Central memory CD8-positive, alpha-beta T cell (primary cell): ENCODE measurements at places on chromosomes 2 and 18.

GRCh38 chr2:36456227-36457175 lies 100.9 kb downstream of the CRIM1 start:
- H3K27ac ChIP-seq: no peak overlapping the region
- DNase-seq: no peak
- H3K27me3 ChIP-seq: no peaks in the 10 kb centered on the region
- H3K4me3 ChIP-seq: no peak overlapping the region

DNA sequence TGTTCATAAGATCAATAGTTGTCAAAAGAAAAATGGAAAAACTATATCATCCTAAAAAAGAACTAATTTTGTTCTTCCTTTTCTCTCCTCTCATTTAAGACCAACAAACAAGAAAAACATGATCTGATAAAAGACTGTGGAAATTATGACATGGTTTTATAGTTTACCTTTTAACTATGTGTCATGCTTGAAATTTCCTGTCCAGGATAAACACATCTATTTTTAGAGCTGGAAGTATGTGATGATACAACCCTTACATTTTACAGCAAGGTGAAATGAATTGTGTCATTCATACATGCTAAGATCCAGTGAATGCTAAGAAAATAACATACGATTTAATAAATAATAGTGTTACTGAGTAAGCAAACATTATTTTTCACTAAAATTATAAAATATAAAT lies 89.9 kb downstream of the GULP1 start:
- H3K4me1 ChIP-seq: no peaks in the 10 kb centered on the region
- no peak for DNase-seq
- no peaks in the 10 kb centered on the region for H3K36me3 ChIP-seq
- no peak overlapping the region for H3K4me3 ChIP-seq
- H3K27ac ChIP-seq: no peak overlapping the region
- H3K27me3 ChIP-seq: no peaks in the 10 kb centered on the region

DNA sequence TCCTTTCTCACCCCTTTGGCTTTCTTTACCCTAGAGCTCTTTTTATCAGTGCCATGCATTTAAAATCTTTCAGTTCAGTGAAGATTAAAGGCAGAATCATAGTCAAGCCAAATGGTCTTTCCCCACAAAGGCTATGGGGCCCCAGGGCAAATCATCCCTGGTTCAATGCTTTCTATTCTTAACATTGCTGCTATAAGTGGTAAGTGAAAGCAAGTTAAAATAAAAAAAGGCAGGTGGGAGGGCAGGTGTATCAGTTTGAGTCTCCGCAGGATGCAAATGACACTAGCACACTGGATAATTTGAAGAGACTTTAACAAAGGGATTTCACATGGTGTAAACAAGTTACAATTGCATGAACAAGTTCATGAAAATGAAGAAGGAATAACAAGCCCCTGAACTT lies 757.4 kb downstream of the SATB2 start:
- H3K36me3 ChIP-seq: peaks cover 2% of the 10 kb centered on the region
- no peak overlapping the region for H3K4me3 ChIP-seq
- no peak overlapping the region for H3K27ac ChIP-seq
- H3K4me1 ChIP-seq: no peaks in the 10 kb centered on the region
- DNase-seq: no peak
- H3K27me3 ChIP-seq: no peaks in the 10 kb centered on the region

- no peaks in the 10 kb centered on the region for H3K36me3 ChIP-seq
- no peaks in the 10 kb centered on the region for H3K27me3 ChIP-seq
- H3K4me1 ChIP-seq: peaks cover 75% of the 10 kb centered on the region
- H3K4me3 ChIP-seq: peak overlapping the region; percentile 29
- H3K27ac ChIP-seq: peak overlapping the region; percentile 49
- no peak for DNase-seq
Measured at GRCh38 chr2:27954771-27955383, 64.3 kb downstream of the BABAM2 start.

GRCh38 chr2:9143264-9143815 lies 63.3 kb upstream of the ASAP2 start:
- H3K27ac ChIP-seq: no peak overlapping the region
- H3K36me3 ChIP-seq: no peaks in the 10 kb centered on the region
- H3K27me3 ChIP-seq: peaks cover 40% of the 10 kb centered on the region
- peaks cover 5% of the 10 kb centered on the region for H3K4me1 ChIP-seq
- DNase-seq: no peak
- H3K4me3 ChIP-seq: no peak overlapping the region

DNA sequence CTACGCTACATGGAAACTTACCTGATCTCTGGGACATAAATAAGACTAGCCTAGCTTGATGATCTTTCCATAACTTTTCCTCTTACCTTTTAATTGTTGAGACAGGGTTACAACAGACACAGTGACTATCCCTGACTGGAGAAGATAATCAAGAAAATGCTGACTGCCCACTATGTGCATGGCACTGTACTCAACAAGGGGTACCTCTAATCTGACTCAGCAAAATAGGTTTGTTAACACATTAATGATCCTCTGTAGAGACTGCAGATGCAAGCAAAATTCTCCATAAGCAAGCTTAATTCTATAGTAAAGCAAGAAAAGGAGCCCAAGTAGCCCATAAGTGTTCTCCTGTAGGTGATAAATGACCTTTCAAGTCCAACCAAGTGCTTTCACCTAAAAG lies 25.5 kb downstream of the ACVR1C start:
- H3K27ac ChIP-seq: no peak overlapping the region
- no peaks in the 10 kb centered on the region for H3K36me3 ChIP-seq
- H3K4me1 ChIP-seq: no peaks in the 10 kb centered on the region
- H3K27me3 ChIP-seq: peaks cover 24% of the 10 kb centered on the region
- no peak for DNase-seq

GRCh38 chr2:134846213-134846612 lies 7.8 kb downstream of the ACMSD start:
- H3K36me3 ChIP-seq: peaks cover 2% of the 10 kb centered on the region
- no peak overlapping the region for H3K4me3 ChIP-seq
- peaks cover 15% of the 10 kb centered on the region for H3K27me3 ChIP-seq

GRCh38 chr2:175843625-175844024 lies 158.4 kb downstream of the LNPK start:
- no peak for DNase-seq
- no peak overlapping the region for H3K4me3 ChIP-seq
- H3K27ac ChIP-seq: no peak overlapping the region
- H3K27me3 ChIP-seq: peaks cover 75% of the 10 kb centered on the region
- no peaks in the 10 kb centered on the region for H3K36me3 ChIP-seq
